ENCODE measurements at places on chromosomes 3 and 15.

- DNase-seq = no peak
Measured at GRCh38 chr3:149401212-149401925, 23.9 kb upstream of the TM4SF1 start.

DNA sequence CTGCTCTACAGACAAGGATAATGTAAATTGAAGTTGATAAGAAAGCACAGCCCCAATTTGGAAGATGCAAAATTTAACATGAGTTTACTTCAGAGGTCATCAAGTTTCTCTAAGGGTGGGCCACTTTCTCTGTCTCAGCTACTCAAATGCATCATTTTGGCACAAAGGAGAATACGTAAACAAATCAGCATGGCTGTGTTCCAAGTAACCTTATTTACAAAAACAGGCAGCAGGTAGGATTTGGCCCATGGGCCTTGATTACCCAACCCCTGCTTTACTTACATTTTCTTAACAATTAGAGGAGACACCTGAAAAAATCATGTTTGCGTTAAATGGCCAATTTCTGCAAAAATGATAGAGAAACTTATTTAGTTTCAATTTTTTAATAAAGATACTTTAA, 181.7 kb downstream of the GBE1 start:
- no peak for DNase-seq

DNA sequence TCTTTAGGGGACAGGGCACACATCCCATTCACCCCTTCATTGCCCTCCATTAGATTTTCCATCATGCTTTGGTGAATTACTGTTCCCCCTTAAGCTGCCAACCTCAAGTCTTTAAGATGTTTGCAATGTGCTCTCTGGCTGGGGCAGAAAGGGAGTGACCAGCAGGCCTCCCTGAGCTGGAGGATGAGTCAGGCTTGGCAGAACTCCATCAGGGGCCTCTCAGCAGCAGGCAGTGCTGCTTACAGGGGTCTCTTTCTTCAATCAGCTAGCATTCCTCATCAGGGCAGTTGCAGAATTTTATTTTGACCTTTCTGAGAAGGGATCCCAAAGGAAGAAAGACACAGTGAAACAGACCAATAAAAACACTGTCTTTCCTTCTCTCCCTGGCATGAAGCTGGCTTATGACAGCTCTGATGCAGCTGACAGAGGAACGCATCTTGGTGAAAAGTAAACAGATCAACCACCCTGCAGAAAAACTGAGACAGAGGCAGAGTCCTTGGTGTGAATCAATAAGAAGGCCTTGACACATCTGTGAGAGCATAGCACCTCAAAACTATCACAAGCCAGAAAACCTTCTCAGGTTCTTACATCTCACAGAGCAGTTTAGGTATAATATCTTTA, 88.7 kb upstream of the MRPL3 start:
- DNase-seq = no peak

- DNase-seq = no peak
Measured at GRCh38 chr3:32399030-32399620, 7.5 kb downstream of the CMTM7 start.

DNA sequence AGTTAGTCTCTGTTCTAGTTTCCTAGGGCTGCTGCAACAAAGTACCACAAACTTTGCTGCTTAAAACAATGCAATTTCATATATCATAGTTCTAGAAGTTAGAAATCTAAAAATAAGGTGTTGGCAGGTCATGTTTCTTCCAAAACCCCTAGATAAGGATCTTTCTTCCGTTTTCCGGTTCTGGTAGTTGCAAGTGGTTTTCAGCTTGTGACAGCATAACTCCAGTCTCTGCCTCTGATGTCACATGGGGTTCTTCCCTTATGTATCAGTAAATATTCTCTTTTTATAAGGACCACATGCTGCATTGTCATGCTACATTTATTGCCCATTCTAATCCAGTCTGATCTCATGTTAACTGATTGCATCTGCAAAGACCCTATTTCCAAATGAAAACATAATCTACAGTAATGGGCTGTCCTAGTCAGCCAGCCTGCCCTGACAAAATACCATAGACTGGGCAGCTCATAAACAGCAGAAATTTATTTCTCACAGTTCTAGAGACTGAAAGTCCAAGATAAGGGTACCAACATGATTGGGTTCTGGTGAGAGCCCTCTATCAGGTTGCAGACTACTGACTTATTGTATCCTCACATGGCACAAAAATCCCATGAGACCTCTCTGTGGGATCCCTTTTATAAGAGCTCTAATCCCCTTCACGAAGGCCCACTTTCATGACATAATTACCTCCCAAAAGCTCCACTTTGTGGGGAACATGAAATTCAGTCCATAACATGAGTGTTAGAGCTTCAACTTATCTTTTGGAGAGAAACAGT, 642.0 kb upstream of the NAALADL2 start:
- no peak for DNase-seq

- no peak for DNase-seq
Measured at GRCh38 chr3:112763258-112763657, 83.4 kb downstream of the CD200R1L start.

DNA sequence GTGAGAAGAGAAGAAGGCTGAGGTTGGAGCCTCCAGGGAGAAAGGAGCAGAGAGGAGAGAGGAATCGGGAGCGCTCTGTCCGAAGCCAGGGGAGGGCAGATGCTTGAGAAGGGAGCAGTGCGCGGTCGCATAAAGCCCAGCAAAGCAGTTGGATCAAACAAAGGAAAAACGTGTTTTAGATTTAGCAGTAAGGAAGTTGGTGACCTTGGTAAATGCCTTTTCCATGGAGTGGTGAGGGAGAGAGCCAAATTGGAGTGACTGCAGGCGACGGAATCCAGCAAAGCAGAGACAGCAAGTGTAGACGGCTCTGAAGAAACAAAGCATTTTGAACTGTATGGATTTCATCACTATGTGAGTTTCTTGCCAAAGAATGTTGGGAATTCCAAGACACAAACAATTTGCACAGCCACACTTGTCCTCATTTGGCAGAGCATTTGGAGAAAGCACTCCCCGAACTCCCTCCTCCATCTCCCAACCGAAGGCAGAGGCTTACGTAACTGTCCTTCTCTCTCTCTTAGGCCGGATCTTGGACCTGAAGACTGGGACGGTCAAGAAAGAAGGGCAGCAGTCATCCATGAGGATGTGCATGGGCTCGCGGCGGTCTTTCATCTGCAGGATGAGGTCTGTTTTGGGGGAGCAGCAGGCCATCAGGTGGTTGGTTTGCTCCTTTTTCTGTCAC, 103.6 kb downstream of the ARNT2 start:
- no peak for DNase-seq

- DNase-seq = peak; percentile 36
Measured at GRCh38 chr3:56494679-56495322, 26.5 kb upstream of the ERC2 start.

DNA sequence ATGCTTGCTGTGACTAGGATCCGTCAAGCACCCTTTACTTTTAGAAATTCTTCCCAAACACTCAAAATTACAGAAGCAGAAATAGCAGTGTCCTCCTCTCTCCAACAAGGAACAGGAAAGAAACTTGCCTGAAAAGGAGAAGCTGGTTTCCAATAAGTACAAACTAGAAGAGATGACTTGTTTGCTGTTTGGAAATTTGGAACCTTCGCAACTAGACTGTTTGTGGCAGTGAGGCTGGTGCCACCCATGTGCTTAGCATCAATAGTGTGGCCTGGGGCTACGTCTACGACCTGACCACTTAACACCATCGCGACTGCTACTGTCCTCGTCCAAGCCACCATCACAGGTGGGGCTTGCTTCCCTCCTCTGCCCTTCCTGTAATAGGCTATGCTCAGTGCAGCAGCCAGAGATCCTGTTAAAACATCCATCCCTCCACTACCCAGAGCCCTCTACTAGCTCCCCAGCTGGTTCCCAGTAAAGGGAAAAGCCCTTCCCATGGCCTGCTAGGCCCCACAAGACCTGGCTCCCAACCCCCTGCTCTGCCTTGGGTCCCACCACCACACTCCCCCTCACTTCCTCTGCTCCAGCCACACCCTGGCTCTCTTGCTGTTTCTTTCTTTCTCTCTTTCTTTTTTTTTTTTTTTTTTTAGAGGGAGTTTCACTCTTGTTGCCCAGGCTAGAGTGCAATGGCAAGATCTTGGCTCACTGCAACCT, 52.6 kb upstream of the CCR2 start:
- no peak for DNase-seq

GRCh38 chr3:63296249-63296648, 18.1 kb downstream of the SYNPR start:
- no peak for DNase-seq

GRCh38 chr15:66169023-66169422, 84.5 kb downstream of the MEGF11 start:
- DNase-seq = no peak

GRCh38 chr15:83559310-83559966, 94.5 kb upstream of the ADAMTSL3 start:
- DNase-seq = peak; percentile 13

DNA sequence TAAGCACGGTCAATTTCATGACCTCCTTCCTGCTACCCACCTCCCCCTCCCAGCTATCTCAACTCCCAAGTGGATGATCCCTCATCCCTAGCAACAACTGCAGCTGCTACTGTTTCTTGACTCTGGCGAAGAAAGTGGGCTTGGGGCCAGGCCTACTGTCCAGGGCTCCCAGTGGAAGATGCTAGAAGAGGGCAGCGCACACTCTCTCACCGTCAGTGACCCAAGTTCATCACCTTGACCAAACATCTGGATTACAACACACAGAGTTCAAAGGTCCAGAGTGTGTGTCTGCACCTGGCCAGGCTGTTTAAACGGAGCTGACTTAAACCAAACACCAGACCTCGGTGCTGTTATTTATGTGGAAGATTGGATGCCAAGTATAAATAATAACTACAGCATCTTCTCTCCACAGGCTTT, 385.6 kb downstream of the SHQ1 start:
- DNase-seq = no peak

- DNase-seq = no peak
Measured at GRCh38 chr15:75713338-75713895, 769 bp upstream of the CSPG4 start.
